ENCODE measurements at places on chromosomes 3 and 15.

DNA sequence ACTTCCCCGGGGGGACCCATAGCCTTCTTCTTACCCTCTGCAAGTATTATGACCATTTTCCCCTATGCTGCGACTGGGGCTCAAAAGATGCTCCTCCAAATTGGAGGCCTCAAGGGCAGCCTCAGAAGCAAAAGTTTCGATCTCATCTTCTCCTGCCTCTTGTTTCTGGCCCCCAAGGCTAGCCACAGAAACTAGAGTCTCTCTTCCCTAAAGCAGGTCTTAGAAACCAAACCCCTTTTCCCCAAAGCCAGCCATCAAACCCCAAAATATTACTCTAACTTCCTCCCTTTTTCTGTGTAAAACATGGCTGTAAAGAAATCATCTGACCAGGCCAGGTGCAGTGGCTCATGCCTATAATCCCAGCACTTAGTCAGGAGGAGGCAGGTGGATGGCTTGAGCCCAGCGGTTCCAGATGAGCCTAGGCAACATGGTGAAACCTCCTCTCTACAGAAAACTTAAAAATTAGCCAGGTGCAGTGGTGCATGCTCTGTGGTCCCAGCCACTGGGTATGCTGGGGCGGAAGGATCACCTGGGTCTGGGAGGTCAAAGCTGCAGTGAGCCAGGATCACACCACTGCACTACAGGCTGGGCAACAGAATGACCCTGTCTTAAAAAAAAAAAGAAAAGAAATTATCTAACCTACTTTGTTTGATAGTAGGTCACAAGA lies 36.7 kb upstream of the MFGE8 start:
- no peak for DNase-seq

DNA sequence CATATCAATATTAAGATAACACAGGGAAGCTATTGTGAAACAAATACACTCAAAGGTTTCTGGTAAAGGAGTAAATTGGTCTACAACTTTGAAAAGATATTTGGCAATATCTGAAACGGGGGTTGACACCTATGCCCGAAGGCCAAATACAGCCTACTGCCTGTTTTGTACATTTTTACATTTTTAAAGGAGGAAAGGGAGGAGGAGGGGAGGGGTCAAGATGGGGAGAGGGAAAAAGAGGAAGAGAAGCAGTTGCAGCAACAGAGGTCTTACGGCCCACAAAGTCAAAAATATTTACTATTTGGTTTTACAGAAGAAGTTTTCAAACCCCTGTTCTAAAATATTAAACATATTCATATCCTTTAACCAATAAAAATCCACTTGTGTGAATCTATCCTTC lies 94.2 kb downstream of the FMN1 start:
- no peak for DNase-seq

GRCh38 chr3:196712514-196713413 lies 587 bp downstream of the PIGX start:
- peak; percentile 17 for DNase-seq

- DNase-seq, result no peak
Measured at GRCh38 chr3:16390581-16390980, 122.9 kb downstream of the RFTN1 start.

DNA sequence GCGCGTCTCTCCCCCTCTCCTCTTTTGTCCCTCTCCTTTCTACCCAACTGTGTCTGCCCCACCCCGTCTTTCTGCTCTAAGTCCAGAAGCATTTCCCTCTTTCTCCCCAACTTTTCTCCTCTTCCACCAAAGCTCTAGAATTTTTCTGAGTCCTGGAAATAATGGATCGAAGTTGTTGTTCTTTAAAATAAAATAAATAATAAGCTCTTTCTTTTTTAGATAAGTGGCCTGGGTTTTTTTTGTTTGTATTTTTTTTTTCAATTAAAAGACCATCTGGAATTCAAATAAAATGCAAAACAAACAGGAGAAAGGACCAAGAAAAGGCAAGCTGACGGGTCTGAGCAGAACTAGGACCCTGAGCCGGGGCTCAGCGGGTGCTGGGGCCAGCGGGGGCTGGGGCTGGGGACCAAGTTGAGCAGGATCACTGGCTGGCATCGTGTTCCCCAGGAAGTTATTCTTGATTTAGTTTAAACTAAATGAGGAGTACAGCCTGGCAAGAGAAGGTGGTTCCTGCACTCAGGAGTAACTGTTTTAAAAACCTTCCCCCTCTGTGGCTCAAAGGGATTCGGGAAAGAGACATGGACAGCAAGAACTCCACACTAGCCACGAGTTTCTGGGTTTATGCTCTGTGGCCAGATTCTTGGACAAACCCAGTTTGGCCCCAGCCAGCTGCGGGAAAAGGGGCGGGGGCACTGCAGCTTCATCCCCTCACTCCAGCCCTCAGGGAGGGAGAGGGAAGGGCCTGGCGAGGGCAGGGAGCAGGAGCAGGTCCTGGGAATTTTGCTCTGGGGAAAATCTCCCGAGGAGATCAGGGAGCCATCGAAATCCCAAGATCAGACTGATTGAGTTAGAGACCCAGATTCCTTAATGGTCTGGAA lies 8.4 kb downstream of the GATA2 start:
- DNase-seq, result no peak

- no peak for DNase-seq
Measured at GRCh38 chr3:5013021-5013906, 34.0 kb downstream of the BHLHE40 start.

DNA sequence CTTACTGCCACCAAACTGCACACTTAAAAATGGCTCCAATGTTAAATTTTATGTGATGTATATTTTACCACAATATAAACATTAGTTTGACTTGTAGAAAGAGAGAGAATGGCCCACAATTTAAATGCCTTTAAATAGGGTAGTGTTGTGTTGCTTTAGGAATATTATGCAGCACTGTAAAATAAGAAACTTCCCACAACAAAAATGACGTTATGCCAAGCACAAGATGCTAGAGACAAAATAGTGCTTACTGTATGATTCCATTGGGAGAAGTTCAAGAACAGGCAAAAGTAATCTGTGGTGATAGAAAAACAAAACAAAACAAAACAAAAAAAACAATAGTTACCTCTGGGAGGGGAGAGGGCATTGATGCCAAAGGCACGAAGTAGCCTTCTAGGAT lies 91.3 kb downstream of the MEGF11 start:
- DNase-seq, result no peak

- no peak for DNase-seq
Measured at GRCh38 chr3:174216946-174217718, 642.0 kb upstream of the NAALADL2 start.

DNA sequence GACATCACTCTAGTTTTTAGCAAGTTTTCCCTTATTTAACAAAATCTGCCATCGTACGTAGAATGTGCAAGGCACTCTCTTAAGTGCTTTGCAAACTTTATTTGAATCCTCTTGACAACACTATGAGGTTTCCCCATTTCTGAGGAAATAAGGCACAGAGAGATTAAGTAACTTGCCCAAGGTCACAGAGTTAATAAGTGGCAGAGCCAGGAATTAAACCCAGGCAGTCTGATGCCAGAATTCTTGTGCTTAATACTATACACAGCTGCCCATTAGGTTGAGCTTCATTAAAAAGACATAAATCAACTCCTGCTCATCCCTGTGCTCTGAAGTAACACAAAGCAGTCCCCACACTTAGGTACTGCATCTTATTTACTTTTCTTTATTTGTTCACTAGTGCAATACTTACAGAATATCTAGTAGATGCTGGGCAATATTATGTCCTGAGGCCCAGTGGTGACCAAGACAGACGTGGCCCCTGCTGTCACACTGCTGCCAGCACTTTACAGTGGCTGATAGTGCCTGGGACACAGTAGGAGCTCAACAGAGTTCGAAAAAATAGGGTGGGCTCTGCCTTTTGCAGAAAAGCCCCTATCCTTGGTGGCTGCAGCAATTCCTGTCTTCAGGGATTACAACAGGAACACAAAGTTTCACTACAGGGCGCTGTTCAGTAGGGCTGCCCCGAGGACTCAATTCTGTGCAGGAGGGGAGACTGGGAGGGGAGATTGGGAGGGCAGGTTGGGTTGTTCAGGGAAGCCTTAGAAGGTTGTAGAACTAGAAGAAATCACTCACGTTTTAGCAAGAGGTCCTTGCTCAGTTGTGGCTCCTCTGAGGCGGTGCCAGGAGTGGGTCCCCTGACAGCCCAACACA lies 138.3 kb upstream of the TPM1 start:
- no peak for DNase-seq

DNA sequence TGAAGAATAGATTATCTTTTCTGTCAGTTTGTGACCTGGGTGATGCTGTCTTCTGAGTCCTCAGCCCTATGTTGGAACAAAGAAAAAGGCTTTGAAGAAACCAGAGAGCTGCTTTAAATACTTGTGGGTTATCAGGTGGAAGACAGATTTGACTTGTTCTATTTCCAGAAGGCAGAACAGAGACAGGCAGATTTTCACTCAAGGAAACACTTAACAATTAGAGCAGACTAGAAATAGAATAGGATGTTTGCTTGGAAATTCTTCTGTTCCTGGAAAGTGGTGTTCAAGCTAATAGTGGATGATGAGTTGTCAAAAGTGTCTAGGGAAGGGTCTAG lies 219.4 kb downstream of the UBE2E2 start:
- no peak for DNase-seq

GRCh38 chr3:120102674-120103073 lies 8.4 kb upstream of the GSK3B start:
- no peak for DNase-seq

DNA sequence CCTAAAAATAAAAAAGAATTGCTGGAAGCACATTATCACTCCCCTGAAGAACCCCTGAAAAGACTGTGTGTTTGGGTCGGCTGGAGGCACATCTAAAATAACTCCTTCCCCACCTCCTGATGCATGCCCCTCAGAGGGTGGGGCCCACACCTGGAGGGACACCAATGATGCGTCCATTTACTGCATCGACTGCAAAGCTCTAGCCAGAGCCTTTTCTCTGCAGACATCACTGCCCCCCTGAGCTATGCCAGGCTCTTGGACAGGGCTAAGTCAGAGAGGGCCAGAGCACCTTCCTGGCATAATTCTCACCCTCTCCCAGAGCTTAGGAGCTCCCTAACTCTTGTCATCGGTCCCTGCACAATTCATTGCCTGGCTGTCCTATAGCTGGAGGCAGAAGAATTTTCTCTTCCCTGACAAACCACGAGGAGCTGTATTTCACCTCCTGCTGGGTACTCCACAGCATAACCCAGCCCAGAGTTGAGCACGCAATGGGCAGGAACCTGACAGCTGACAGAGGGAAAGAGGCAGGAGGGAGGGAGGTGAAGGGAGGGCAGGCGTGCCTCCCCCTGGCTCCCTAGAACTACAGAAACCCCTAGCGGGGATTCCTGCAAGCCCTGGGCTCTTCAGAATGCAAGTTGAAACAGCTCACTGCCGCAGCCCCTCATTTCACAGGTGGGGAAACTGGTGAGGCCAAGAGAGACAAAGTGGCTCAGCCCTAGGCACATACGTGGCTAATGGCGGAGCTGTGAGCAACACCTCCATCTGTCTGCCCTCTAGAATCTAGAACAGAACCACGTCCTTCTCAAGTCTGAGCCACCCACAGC lies 46.6 kb downstream of the XXYLT1 start:
- no peak for DNase-seq

- peak; percentile 43 for DNase-seq
Measured at GRCh38 chr3:24365168-24365567, 129.5 kb downstream of the THRB start.

GRCh38 chr3:157240408-157240807 lies 80.5 kb upstream of the CCNL1 start:
- DNase-seq, result no peak

Data from fibroblast of skin of left quadriceps (primary cell).